ENCODE measurements at places on chromosomes 6 and 20.

- no peak for DNase-seq
Observed at GRCh38 chr6:92723390-92723931, 695.9 kb downstream of the EPHA7 start.

GRCh38 chr20:36932476-36933426 is 18.8 kb downstream of the SAMHD1 start:
- DNase-seq = no peak

DNA sequence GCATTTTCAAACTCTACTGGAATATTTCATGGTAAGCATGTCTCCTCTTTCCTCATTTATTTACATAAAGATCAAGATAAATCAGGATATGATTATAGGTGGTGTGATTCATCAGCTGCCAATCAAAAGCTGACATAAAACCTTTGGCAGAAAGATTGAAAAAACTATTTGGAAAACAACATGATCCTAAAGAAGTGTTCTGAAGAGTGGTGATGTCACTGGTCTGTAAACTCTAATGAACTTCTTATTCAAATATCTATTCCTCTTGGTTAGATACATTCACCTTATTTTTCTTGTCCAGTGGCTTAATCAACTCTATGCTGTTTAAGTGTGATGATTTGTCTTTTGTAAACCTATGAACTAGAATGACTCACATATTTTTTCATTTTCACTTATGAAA is 535.5 kb upstream of the CITED2 start:
- DNase-seq = no peak

DNA sequence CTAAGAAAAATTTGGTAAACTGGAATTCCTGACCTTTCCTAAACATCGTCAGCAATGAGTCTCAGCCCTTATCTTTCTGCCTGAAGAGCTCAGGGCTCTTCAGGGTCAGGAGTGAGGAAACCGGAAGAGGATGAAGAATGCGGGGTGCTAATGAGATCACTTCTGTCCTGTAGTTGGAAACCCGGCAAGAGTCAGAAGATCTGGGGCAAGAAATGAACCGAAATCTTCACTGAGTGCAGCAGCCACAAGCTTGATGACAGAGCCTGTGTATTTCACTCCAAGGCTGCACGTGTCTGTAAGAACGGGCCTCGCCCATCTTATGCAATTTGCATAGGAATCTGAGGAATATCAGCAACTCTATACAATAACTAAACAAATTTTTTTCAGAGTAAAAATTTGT is 60.4 kb upstream of the QKI start:
- peak; percentile 72 for DNase-seq

DNA sequence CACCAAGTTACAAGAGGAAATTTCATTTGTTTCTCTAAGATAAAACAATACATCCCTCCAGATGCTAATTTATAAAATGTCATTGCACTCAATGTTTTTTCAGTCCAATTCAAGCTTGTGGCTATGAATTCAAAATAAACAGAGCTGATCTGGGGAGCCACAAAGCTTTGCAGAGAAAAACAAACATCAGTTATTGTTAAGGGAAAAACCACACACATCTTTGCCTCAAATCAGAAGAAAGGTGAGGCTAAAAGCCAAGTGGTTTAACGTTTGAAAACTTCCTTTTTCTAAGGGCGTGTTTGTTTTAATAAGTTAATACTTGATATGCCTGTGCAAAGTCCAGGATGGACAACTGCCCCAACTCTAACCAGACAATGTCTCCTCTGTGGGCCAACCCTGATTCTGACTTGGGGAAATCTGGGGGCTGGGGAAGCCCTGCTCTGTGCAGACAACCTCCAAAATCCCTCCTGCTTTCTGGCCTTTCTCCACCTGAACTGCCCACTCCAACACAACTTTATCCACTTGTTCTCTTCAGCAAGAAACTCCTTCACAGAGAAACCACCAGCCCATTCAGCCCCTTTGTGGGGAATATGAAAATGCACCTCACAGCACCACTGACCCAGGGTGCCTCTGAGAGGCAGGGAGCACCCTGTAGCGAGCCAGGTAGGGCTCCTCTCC is 44.6 kb upstream of the NT5E start:
- DNase-seq = no peak

DNA sequence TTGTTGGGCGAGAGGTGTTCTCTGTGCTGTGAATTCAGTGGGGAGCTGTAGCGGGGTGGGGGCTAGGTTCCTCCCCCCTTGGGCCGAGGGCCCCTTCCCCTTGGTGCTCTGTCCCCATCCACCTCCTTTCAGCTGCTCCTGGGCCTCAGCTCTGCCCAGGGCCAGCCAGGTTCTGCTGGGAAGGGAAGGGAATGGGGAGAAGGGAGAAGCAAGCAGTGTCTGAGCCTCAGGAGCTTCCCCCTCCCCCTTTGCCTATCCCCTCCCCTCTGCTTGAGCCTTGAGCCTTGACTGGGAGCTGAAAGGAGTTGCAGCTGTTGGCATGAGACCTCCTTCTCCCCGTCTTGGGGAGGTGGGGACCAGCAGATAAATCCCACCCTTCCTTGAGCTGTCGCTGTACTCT is 576 bp upstream of the RRP36 start:
- peak; percentile 44 for DNase-seq

- no peak for DNase-seq
Observed at GRCh38 chr6:4435981-4436445, 300.6 kb upstream of the ECI2 start.

DNA sequence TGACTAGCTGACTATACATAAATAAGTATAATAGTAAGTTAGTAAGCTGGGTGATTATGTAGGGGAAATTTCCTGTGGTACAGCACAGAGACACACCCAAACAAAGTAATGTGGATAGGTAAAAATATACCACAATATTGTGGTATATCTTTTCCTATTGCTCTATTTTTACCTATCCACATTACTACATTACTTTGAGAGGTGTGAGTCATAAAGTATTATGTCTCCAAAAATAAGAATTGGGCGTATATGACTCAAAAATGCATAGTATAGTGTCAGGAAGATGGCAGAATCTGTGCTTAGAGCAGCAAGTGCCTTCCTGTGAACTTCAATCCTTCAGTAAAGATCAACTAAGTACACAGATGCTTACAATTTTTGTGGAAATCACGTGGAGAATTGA is 2.7 kb upstream of the SIRPG start:
- no peak for DNase-seq

DNA sequence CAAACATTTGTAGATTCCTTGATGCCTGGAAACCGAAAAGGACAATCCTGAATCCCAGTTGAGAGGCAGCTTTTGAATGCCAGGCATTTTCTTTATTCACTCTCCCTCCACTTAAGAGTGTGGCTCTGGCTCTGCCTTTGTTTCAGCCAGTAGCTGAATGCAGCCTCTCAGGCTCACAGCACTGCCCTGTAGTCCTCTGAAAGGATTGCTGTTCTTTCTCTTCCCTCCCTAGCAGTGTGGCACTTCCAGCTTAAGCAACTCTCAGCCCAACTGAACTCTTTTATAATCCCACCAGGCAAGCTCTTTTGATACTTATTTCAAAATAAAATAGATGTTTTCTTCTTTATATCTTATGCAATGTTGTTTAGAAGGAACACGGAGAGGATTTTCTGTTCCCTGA is 415.6 kb downstream of the GJA1 start:
- DNase-seq = no peak

GRCh38 chr20:22333885-22334545 is 250.4 kb downstream of the FOXA2 start:
- peak; percentile 71 for DNase-seq

DNA sequence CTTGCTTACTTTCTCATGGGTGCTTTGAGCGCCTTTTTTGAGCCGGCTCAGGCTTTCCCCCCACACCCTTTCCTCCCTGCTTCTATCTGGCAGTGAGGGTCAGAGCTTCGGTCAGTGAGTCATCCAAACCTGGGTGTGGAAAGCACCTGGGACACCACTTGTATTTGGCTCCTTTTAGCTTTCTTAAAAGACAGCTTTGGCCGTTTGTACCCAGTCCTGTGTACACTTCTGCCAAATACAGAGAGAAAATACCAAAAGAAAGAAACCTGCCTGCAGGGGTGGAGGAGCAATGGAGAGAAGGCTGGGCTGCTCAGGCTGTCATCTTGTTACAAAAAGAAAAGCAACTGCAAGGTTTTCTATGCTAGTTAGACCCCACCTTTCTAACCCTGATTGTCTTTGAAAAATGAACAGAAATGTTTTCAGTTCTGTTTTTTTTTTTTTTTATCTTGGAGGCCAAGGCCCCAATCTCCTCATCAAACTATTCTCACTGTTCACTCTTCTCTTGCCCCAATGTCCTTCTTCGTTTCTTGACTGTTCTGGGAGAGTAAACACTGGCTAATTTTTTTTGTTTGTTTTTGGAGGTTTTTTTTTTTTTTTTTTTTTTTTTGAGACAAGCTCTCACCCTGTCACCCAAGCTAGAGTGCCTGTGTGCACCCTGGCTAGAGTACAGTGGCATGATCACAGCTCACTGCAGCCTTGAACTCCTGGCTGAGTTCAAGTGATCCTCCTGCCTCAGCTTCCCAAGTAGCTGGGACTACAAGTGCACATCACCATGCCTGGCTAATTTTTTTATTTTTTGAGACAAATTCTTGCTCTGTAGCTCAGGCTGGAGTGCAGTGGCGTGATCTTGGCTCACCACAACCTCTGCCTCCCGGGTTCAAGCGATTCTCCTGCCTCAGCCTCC is 76.4 kb downstream of the SSR1 start:
- DNase-seq = no peak

GRCh38 chr20:33348136-33348937 is 53.0 kb downstream of the CDK5RAP1 start:
- DNase-seq = no peak

- no peak for DNase-seq
Observed at GRCh38 chr20:40397467-40397866, 291.6 kb downstream of the MAFB start.

- peak; percentile 97 for DNase-seq
Observed at GRCh38 chr6:136609873-136610706, 59.9 kb upstream of the MAP7 start.
